CD14-positive monocyte (primary cell): ENCODE measurements at places on chromosomes 1 and 21. TPM values are rescaled to one million over a fixed set of nuclear protein-coding genes. Genes with fewer than 3 reads are reported as not detected.

DNA sequence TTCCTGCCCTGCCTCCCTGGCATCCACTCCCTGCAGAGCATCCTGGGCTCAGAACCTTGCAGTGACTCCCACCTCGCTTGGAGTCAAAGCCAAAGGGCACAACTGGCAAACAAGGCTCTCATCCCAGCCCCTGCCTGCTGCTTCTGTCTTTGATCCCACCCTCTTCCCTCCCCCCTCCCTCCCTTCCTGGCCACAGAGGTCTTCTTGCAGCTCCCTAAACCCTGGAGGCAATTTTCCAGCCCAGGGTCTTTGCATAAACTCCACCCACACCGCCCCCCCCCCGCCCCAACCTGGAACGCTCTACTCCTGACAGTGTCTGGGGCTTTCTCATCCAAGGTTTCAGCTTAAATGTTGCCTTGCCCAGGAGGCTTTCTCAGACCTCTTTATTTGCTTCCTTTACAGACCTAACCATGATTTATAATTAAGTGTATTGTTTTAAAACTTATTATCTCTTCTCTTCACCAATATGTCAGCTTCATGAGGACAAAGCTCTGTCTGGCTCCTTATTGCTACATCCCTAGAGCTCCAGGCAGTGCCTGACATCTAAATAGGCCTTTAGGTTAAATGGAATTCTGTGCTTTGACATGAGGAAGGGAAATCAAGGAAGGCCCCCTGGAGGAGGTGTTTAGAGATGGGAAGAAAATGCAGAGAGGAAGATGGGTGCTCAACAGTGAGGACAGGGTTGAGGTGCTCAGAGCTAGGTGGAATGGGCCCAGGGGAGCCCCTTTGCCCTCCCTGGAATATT is 37.7 kb upstream of the PADI1 start:
- DNase-seq: no peak

GRCh38 chr1:24805534-24806301 is 60.5 kb downstream of the CLIC4 start:
- DNase-seq: peak; percentile 57

- DNase-seq: no peak
These were observed 96.9 kb downstream of the LPAR3 start for GRCh38 chr1:84795966-84796600.

DNA sequence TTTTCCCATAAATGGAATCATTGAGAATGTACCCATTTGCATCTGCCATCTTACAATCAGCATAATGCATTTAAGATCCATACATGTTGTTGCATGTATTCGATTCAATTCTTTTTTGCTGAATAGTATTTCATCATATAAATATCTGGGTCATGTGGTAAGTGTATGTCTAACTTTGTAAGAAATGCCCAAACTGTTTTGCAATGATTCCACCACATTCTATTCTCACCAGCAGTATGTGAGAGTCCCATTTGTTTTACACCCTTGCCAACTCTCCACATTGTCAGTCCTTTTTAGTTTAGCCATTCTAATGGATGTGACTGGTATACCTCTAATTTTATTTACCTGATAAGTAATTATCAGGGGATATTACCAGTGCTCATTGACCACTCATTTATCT is 115.8 kb upstream of the PBX1 start:
- no peak for DNase-seq

DNA sequence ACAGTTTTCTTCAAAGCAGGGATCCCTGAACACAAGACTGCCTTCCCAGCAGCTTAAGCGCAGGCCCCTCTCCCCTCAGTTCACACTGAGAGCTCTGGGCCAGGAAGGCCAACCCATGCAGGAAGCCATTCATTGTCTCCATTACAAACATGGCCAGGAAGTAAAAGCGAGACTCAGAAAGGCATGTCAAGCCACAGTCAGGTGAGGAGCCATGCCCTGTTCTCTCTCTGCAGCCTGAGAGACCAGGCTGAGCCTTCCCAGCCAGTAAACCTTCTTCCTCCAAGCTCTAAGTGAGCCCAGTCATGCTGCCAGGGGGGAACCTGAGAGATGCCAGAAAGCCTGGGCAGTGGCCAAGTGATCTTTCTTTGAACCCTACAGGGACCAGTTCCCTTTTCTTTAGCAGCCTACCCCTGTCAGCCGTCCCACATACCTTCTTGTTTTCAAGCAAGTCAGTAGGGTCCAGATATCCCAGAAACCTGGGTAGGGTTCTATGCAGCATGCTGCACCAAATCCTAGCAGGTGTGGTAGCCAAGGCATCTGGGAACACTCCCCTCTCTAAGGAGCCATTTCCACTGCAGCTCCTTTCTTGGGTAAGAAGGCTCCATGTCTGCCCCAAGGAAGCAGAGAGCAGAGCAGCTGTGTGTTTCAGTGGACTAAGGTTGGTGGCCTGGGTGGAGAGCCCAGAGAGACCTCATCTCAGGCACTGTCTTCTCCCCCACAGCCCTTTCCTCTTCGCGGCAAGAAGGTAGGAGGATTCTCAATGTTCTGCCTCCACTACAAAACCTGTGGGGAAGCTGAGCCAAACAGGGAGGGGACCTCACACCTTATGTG is 977 bp downstream of the TRAF3IP3 start:
- DNase-seq: peak; percentile 76

DNA sequence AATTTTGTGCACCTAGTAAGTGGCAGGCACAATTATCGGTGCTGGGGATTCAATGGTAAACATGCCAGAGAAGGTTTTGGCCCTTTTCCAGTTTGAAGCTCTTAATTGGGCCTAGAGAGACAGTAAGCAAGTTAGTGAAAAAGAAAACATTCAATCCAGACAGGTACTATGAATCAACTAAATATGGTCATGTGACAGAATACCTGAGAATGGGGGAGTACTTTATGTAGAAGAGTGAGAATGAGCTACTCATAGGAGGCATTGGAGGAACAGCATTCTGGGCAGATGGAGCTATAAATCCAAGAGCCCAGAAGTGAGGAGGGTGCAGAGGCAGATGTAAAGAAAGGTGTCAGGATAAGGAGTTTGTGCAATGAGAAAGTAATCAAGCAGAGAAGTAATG is 1017.9 kb downstream of the ADGRL2 start:
- DNase-seq: no peak

GRCh38 chr1:41515131-41515678 is 30.7 kb upstream of the EDN2 start:
- DNase-seq: no peak

DNA sequence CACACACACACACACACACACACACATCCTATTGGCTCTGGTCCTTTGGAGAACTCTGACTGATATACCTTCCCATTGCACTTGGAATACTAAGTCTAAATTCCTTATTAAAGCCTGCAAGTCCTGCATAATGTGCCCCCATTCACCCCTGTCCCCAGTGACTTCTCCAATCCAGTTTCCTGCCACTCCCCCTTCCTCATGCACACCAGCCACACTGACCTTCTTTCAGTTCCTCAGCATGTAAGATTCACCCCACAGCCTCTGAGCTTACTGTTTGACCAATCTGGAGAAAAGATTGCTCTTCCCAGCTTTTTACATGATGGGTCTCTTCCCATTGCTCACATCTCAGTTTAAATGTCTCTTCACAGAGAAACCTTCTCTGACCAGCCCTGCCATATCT is 146.6 kb downstream of the TBX15 start:
- no peak for DNase-seq

- DNase-seq: no peak
These were observed 64.4 kb upstream of the IFNLR1 start for GRCh38 chr1:24251501-24251900.

- no peak for DNase-seq
These were observed 289.8 kb upstream of the PLXNA2 start for GRCh38 chr1:208533746-208534598.

GRCh38 chr1:229863651-229864545 is 203.1 kb upstream of the GALNT2 start:
- no peak for DNase-seq

- no peak for DNase-seq
These were observed 60.6 kb downstream of the KCNAB2 start for GRCh38 chr1:6106321-6106731.

GRCh38 chr21:39180429-39181019 is 2.7 kb downstream of the PSMG1 start:
- DNase-seq: no peak

GRCh38 chr1:11898831-11899467 is 27.3 kb downstream of the KIAA2013 start:
- no peak for DNase-seq

GRCh38 chr1:235831148-235831547 is 35.6 kb downstream of the LYST start:
- peak; percentile 70 for DNase-seq

GRCh38 chr1:6688001-6688400 is 13.6 kb downstream of the DNAJC11 start:
- no peak for DNase-seq

GRCh38 chr1:71080230-71080738 is 551 bp downstream of the ZRANB2 start:
- peak; percentile 9 for DNase-seq

- peak; percentile 11 for DNase-seq
These were observed 299 bp upstream of the PROX1 start for GRCh38 chr1:213987422-213987926.

DNA sequence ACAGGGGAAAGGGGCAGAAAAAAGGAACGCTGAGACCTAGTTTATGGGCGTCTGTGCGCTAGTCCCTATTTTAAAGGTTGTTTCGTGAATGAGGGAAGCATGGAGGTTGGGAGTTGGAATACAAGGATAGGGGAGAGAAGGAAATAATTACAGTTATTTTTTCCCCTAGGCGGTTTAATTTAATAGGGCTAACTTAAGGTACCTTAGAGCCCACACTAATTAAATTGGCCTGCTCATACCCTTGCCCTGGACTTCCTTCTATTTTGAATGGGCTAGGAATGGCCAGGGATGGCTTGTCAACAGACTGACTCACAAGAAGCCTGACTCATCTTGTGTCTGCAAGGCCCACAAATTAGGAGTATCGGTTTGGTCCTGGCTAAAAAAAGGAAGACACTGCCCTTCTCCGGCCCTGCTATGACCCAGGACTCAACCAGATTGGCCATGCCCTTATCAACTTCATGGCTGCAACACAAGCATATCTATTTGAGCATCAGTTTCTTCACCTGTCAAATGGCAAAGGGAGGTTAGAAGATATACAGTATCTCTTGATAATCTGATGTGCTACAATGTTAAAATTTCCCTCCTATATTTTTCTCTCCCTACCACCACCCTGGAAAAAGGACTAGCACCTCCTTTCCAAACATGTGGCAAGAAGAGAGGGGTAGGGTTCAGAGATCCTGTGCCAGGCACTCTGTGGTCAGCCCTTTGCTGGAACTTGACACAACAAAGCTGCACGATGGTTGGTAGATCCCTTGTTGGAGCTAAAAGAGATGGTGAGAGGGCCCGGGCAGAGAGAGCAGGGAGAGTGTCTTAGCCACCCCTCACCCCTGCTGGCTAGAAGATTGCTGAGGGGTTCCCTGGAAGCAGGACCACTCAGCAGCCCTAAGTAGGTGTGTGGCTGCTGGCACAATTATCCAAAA is 2.2 kb upstream of the SSBP3 start:
- DNase-seq: peak; percentile 88

- no peak for DNase-seq
These were observed 100.3 kb downstream of the UCHL5 start for GRCh38 chr1:192958871-192959270.

DNA sequence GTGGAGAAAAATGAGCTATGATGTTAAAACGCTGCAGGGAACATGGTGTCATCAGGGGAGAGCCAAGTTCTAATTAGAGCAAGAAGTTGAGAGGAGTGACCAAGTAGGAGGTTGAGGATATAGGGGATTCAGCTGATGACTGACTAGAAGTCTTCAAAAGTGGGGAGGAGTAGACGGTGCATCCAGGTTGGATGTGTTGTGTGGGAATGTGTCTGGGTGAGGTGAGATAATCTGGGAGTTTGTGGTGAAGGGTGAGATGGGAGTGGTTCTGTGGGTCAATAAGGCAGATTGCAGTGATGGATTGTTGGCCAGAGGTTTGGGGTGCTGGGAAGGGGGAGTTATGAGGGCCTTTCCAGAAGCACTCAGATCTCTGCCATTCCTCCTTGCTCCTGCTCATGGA is 72.0 kb upstream of the IRF2BP2 start:
- no peak for DNase-seq

DNA sequence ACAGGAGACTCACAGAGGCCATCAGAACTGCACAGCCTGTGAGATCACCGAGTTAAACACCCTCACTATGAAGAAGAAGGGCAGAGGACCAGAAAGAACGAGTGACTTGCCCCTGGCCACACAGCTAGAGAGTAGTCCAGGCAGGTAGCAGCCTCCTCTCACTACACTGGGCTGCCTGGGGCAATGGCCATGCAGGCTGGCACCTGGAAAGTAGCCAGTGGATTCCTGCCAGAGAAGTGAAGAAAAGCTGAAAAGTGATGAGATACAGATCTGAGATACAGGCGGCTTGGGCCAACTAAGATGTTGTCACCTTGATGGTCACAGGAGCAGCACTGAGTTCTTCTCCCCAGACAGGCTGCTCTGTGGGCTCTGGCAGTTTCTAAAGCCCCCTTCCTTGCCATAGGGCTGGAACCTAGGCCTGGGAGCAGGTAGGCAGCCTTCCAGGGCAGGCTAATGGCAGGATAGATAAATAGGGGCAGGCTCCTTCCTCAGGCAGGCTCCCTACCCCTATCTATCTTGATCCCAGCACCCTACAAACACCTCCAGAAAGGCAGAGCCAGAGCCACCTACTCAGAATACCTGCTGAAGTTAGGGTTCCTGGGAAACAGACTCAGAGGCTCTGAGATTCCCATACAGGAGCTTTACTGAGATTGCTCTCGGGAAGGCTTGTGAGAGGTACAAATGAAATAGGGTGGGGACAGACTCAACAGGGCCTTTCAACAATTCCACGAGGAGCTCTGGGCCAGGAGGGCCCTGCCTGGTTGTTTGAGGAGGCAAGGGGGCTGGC is 106.3 kb downstream of the BEND5 start:
- no peak for DNase-seq

Gene AADACL4
- polyA plus RNA-seq: not detected

Gene MED8
- 12.1 and 16.6 TPM in 2 replicates for polyA plus RNA-seq

Gene LCE1E
- polyA plus RNA-seq: not detected

Gene KLF17
- polyA plus RNA-seq: not detected

Gene TAGLN2
- polyA plus RNA-seq: 1,259 TPM

Gene BATF3
- polyA plus RNA-seq: 15.1 TPM

Gene INAVA
- not detected for polyA plus RNA-seq

Gene PLEKHN1
- 0.62 TPM for polyA plus RNA-seq

Gene LCE1F
- polyA plus RNA-seq: not detected

Gene HHAT
- 1.5 TPM for polyA plus RNA-seq

Gene EMC1
- polyA plus RNA-seq: 14.7 TPM

Gene ZBTB8OS
- 16.1 and 40.2 TPM in 2 replicates for polyA plus RNA-seq

Gene NBPF11
- polyA plus RNA-seq: 8.1 and 18.6 TPM in 2 replicates

Gene AMY1C
- polyA plus RNA-seq: not detected
